HuH-7.5 (cell line): ENCODE measurements at places on chromosomes 7 and 10.

DNA sequence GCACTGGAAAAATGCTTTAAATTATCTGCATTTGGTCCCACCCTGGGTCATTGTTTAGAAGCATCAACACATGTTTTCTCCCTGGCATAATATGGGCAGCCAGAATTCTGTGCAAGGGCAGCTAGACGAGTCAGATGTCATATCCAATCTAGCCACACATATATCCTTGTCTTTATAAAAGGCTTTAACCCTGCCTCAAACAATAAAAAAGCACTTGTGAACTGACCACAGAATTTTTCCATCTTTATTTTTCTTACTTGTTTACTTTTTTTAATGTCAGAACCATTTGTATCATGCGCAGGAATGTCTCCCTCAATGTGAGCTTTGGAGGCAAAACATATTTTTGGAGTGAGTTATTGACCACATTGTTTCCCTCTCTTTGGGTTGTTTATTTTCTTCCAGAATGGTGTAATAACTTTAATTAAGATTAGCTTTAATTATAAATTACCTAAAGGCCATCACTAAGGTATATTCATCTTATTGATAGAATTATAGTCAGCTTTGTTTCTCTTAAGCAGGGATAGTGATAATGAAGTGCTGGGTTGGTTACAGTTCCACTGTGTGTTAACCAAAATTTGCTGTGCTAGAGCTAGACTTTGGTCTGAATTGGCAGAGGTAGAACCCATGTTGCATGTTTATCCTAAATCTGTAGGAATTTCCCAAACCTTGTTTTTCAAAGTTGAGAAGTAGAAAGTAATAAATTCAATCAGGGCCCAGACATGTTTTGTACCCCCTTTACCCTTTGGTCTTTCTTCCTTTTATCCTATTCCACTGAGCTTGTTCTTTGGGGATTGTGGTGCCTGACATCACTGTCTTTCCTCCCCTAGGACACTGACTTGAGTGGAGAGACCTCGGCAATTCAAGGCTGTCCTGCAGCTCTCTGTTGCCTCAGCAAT is 1078.4 kb downstream of the KCNMA1 start:
- no peak for DNase-seq

GRCh38 chr10:50347394-50347802 is 96.1 kb upstream of the ASAH2 start:
- no peak for DNase-seq

GRCh38 chr10:28892818-28893547 is 215.7 kb downstream of the BAMBI start:
- no peak for DNase-seq

DNA sequence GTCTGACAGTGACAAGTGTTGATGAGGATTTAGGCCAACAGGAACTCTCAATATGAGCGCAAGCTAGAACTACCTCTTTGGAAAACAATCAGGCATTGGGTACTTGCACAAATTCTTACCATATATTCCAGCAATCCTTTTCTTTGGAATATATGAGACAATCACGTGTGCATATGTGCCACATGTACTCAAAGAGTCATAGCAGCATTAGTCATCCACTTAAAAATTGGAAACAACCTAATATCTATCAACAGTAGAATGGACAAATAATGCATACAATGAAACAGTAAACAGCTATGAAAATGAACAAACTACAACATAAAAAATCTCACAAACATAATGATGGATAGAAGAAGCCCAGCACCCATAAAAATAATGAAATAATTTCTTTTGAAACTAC is 179.7 kb downstream of the GLI3 start:
- DNase-seq: no peak

DNA sequence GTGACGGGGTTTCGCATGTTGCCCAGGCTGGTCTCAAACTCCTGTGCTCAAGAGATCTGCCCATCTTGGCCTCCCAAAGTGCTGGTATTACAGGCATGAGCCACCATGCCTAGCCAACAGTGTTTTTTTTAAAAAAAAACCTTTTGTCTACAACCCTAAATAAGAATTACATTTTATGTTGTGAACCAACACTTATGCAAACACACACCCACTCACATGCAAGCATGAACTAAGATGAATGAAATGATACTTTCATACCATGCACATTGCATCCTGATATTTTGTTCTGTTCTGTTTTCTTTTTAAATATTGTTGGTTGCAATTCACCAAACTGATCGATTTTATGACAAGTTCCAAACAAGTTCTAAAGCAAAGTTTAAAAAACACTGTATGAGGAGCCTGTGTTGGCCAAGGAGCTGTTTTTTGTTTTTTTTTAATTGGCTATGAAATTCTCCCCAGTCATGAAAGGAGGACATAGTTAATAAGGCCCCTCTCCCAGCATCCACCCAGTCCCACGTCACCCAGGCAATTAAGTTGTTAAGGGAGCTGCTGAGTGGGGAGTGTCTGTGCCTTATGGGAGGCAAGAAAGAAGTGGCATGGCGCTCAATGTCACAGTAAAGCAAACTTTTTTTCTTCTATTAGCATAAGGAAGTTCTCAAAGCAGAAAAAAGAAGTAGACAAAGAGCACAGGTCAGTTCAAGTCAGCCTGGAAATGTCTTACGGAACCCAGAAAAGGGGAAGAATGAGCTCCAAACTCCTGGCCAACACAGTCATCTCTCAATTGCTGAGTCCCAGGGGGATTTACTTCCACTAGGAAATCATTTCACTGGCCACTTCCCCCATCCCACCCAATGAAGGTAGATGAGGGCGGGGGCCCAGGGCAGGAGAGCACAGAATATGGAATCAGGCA is 50.1 kb downstream of the NOD1 start:
- DNase-seq: no peak
